Hematopoietic multipotent progenitor cell treated with erythropoietin and hydrocortisone succinate and interleukin-3 and kit ligand, for 17 days (in vitro differentiated cells): ENCODE measurements at places on chromosomes 3 and 15.
A peak's percentile ranks its signal among the peaks of the same experiment; 100 is the strongest.

- DNase-seq: no peak
These were observed 329.3 kb upstream of the THBS1 start for GRCh38 chr15:39251413-39252133.

DNA sequence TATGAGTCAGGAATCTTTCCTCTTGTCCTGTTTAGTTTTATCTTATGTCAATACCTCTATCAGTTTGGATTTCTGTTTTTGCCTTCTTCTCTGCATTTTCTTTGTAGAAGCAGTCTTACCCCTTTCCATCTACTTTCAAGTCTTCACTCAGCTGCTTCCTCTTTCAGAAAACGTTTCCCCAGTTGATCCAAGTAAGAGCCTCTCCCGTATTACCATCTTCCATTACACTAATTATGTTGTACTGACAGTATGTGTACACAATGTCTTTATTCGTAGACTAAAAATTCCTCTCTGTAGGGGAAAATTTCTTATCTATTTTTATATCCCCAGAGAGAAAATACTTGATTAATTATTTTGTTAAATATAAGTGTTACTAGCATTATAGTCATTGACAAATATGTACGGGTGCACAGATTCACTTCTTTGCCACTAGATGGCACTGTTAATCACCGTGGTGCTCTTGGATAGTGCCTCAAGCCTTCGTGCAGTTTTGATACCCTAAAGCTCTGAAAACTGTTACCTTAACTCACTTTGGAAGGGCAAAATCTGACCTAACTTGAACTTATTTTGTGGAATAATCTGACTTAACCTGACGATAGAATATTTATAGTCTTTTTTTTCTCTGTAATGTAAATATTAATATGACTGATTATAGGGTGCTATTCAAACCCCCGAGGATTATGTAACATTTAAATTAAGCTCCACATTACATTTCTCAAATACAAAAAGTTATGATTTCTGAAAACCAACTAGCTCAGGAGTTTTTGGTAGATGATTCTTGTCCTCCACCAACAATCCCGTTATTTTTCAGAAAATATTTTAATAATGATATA lies 74.2 kb upstream of the POU1F1 start:
- DNase-seq: peak; percentile 63

GRCh38 chr15:42605796-42606195 lies 30.4 kb downstream of the STARD9 start:
- no peak for DNase-seq

DNA sequence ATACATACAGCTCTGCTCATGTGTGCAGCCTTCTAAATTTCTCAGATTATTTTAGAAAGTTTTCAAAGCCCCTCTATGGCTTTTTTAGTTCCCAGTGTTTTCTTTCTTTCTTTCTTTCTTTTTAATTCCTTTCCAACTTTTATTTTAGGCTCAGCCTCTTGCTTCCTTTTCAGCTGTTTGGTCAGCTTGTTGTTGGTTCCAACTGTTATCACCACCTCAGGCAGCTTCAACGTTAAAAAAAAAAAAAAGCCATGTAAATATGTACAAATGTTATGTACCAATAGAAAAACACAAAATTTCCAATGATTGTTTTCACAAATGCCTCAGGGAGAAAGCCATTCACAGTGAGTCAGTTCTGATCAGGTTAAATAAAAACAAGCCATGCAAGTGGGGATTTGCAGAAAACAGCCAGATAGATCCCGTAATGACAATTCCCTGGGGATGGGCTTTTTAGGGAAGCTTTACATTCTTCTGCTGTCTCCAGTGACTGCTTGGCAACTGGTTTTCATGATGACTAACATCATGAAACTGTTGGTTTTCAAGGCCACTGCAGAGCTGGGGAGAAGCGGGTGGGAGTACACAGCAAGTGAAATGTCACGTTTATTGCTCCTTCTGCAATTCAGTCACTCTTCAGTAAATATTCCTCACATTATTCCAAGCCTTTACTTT lies 908.4 kb downstream of the EPHA3 start:
- no peak for DNase-seq

DNA sequence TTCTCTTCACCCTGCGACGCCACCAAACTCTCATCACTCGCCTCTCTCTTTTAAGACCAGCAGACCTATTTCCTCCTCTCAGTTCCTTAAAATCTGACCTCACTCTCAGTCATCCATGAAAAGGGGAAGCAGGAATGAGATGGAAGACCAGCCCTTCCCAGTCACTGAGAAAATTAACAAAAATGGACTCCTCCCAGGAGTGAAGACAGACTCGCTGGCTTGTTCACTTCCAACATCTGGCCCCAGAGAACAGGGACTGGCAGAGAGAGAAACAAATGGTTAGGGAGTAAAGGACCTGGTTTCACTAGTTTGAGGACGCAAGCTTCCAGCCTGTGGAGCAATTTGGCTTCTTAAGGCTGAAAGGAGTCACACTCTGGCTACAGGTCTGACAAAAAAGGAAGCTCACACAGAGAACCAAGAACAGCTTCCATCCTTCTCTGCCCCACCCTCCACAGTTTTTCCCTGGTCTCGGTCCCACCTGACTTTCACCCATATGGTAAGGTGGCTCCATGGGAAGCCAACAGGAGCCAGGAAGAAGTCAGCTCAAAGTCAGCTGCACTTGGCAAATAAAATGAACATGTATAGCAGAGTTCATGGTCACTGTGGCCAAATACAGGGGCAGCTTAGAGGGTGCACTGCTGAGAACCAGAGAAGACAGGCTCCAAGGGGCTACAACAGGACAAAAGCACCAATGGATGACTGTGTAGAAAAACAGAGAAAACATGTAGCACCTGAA lies 57.2 kb downstream of the ITGB5 start:
- no peak for DNase-seq

DNA sequence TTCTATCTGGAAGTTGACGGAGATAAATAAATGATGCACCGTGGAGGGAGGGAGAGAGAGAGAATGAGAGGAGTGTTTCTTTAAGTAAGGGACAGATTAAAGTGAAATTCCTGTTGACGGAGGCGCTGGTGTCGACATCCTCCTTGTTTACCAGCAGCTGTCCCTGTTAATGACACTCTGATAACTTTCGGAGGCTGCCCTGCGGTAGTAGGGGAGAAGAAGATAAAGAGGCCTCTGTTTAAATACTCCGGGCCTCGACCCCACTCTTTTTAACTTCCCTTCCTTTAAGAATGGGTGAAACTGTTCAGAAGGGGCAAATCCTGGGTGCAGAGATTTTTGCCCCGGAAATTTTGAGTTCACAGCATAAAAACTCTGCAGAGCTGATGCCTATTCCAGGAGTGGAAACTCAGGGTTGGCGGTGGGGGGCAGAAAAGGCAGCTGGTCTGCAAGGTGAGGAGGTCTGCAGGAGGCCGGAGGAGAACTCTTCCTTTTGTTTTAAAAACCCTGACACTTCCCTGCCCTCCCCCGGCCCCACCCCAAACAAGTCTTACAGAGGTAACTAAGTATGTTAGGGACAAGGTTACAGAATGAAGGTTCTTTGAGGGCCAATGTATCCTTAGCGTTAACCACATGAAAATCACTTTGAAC lies 276.6 kb upstream of the NR2F2 start:
- DNase-seq: no peak

DNA sequence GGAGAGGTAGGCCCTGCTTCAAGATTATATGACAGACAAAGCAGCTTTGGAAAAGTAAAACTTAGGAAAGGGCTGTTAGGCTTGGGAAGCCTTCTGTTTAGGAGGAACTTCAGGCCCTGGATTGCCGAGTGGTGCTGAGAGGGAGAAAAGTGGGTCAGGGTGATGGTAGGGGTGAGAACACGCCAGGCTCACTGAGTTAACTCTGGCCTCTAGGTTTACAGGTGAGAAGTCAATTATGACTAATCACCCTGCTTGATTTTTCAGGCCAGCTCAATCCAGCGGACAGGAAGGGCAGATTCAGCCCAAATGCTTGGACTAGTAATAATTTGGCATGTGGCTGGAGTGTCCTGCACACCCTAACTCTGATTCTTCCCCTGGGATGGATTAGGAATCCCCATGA lies 365.1 kb upstream of the LMCD1 start:
- DNase-seq: no peak

DNA sequence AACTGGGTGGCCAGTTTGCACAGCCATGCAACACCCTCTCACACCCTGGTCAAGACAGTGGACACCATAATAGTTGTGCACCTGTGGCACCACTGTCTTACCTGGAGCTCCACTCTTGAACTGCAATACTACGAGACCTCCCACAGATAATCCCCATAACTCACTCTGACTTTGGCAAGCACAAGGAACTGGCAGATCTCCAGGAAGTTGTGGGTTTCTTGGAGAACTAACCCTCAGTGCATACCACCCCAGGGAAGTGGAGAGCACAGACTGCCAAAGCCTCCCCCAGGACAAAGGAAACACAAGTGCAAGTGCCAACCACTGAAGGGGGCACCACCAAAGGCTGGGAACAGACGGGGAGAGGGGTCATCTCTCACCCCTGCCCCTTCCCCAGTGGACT lies 318.6 kb downstream of the SUCLG2 start:
- no peak for DNase-seq

DNA sequence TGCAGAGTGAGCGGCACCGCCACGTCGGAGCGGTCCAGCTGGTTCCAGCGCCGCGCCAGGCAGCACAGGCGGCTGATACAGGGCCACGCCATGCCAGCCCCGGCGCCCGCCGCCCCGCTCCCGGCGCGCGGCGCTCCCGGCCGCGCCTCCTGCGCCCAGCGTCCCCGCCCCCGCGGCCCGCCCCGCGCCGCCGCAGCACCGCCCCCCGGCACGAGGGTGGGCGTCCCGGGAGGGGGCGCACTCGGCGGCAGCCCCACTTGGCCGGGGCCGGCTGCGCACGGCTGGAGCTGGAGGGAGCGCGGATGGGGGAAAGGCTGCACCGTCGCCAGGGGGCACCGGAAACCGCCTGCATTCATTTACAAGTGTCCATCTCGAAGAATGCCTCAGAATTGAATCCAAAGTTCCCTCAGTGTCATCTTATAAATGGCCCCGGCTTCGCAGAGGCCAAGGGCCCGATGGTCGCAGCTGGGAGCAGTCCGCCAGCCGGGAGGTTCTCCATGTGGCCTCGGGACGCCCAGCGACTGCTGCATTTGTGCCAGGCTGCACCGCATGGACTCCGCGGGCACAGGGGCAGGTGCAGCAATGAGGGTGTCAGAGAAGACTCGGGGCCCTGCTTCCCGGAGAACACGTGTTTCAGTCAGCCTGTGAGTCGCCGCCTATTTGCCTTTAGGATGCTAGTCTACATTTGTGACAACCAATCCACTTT lies at the start of gene MAP6D1:
TSS of gene MAP6D1 (minus strand) at position 122 of the 706 bp plus-strand sequence. CDS start at position 92, 30 bp downstream.
- peak; percentile 31 for DNase-seq

DNA sequence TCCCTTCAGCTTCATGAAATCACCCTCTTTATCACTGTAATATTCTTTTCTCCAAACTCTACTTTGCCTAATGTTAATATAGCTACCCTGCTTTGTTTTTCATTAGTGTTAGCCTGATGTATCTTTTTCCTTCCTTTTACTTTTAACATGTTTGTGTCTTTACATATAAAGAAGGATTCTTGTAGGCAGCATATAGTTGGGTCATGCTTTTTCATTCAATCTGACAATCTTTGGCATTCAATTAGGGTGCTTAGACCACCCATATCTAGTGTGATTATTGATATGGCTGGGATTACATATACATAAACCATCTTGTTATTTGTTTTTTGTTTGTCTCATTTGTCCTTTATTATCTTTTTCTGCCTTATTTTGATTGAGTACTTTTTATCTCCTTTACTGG lies 34.9 kb upstream of the HEG1 start:
- DNase-seq: no peak

GRCh38 chr15:69414701-69415167 lies 585 bp downstream of the KIF23 start:
- DNase-seq: peak; percentile 10

DNA sequence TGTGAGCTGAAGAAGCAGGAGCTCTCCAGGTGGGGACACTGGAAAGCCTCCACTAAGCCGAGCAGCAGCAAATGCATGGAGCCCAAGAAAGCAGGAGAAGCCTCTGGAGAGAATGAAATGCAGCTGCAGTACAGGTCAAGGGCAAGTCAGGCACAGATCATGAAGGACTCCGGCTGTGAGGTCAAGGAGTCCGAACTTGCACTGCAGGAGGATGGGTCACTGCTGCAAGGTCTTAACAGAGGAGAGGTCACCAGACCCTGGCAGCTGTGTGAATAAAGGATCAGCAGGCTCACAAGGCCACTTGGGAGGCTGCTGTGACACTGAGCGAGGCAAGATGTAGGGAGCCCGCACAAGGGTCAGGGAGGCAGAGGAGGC lies 24.7 kb upstream of the SLC41A3 start:
- no peak for DNase-seq

- no peak for DNase-seq
These were observed 31.6 kb upstream of the ACAD9 start for GRCh38 chr3:128847666-128848370.

DNA sequence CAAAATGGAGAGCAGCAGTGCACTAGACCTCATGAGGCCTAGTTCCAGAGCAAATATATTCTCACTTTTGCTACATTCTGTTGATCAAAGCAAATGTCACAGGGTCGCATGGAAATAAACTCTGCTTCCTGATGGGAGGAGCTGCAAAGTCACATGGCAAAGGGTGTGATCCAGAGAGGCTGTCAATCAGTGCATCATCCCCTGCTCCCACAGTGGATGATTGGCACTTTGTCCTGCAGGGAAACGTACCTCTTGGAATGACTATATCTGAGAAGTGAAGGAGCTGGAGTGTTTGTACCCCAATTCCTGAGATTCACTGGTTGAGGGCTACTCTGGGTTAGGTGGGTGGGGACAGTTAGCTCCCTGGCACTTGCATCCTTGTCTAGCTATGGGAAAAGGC lies 195.1 kb upstream of the CTDSPL start:
- DNase-seq: no peak

GRCh38 chr15:28975766-28976179 lies 90.0 kb downstream of the APBA2 start:
- peak; percentile 59 for DNase-seq

- DNase-seq: no peak
These were observed 15.0 kb downstream of the SNAPC5 start for GRCh38 chr15:66482539-66482938.

- peak; percentile 51 for DNase-seq
These were observed 461 bp downstream of the PCYT1A start for GRCh38 chr3:196287090-196287439.

DNA sequence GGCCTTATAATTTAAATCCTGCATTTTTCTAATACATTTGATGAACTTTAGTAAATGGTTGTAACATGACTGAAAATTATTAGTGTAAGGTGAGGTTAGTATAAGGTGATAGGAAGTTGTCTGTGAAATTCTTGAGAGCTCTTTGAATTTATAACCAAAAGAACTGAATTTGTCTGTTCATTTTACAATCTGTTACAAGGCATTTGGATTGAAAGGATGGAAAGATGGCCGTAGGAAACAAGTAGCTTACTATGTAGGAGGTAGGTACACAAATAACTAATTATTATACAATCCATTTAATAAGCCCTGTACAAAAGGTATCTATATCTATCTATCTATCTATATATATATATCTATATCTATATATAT lies 6.6 kb downstream of the DIPK2A start:
- peak; percentile 38 for DNase-seq

DNA sequence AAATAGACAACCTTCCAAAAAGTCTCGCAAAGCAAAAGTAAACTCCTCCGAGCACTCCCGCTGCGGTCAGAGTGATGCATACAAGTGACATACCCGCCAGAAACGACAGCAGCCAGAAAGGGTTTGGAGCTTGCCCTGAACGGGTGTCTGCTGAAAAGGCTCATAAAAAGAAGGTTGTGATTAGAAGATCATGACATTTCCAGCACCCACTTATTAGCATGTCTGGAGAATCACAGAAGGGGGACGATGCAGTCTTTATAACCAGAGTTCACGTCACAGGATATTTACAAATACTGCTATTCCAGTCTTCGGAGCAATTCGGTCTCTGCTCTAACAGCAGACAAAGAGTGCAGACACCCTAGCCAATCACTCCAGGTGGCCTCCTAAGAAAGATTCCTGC lies 59.1 kb upstream of the FRMD4B start:
- no peak for DNase-seq
